ENCODE measurements at places on chromosomes 1 and 21. TPM values are rescaled to one million over a fixed set of nuclear protein-coding genes. Genes with fewer than 3 reads are reported as not detected.

LRRC39 gene
- total RNA-seq = 0.57 TPM

RGS1 gene
- total RNA-seq = 5.1 TPM

GRCh38 chr1:227429447-227430359 is 111.4 kb upstream of the CDC42BPA start:
- no peak for DNase-seq

GRCh38 chr1:212218911-212219310 is 66.3 kb upstream of the PPP2R5A start:
- peak; percentile 70 for DNase-seq

DNA sequence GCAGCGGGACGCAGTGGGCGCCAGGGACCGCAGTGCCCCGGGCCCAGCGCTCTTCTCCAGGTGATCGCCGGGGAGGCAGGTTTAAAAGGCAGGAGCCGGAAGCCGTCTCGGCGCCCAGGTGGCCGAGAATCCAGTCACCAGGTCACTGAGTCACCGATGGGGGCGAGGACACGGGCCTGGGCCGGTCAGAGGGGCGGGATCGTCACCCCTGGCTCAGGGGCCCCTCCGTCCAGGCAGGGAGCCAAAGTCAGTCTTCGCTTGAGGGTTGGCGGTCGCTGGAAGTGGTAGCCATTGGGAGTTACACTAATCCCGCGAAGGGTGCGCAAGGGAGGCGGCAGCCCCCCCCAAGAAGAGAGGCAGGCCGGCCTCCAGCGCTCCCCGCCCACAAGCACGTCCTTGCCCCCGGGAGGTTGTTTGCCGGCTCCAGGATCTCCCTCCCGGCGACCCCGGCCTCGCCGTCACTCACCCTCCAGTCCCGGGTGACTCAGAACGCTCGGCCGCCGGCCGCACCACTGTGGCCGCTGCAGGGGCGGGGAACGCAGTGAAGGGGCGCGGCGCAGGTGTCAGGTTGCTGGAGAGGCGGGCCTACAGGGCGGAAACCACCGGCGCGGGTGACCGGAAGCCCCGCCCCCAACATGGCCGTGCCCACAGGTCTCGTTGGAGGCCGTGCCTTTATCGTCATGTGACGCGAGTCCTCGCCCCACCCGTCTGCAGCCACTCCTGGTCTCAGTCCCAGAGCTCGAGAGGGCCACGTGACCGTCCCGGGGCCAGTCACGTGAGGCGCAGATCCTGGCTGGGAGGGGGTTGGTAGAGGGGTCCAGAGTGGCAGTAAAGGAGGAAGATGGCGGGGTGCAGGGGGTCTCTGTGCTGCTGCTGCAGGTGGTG is at the start of the genes CLCN6 and MTHFR:
Gene CLCN6 (plus strand): TSS at position 770 of the 885 bp plus-strand sequence. CDS start 72 bp downstream, at position 842.
Gene MTHFR (minus strand): TSS at position 543 of the 885 bp plus-strand sequence. CDS start 2,848 bp downstream, outside the sequence.
- peak; percentile 100 for DNase-seq

- no peak for DNase-seq
Measured at GRCh38 chr1:234134878-234135277, 230.4 kb downstream of the SLC35F3 start.

- no peak for DNase-seq
Measured at GRCh38 chr1:186494832-186495271, 33.9 kb upstream of the PDC start.

- DNase-seq = no peak
Measured at GRCh38 chr1:58441699-58442098, 104.8 kb downstream of the OMA1 start.

DNA sequence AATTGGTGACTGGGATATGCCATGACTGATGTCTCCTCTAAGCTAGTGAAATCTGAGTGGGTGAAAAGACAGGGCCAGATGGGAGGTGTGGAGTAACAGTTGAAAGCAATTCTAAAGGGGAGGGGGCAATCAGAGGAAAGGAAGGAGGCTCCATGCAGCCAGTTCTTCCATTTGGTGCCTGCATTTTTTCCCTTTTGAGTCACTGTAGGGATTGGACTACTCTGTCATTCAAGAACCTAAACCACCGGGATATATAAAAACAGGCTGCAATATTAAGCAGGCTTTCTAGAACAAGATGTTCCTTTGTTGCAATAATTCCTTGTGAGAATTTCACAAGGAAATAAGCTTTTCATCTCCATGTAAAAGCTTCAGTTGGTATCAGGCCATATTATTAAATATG is 18.3 kb downstream of the CLIC6 start:
- DNase-seq = no peak

DNA sequence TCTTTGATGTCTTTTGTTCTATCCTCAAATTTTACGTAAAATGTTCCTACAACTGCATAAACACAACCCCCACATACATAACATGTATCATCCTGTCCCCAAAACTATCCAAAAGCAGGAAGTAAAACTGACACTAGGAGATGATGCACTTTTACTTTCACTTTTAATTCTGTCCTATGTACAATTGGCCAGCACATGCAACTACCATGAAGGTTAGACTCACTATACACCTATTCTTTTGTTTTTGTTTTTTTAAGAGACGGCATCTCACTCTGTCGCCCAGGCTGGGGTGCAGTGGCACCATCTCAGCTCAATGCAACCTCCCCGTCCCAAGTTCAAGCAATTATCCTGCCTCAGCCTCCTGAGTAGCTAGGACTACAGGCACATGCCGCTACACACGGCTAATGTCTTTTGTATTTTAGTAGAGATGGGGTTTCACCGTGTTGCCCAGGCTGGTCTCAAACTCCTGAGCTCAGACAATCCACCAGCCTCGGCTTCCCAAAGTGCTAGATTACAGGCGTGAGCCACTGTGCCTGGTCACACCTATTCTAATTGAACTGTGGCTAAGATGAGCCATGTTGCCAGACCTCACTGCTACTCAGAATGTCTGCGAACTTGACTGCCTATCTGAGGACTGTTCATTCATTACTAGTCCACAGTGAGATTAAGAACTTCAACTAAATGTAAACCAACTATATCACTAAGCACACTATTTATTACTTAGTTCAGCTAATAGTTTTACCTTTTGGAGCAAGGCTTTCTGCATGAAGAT is 48.0 kb downstream of the TOR3A start:
- DNase-seq = peak; percentile 78

DNA sequence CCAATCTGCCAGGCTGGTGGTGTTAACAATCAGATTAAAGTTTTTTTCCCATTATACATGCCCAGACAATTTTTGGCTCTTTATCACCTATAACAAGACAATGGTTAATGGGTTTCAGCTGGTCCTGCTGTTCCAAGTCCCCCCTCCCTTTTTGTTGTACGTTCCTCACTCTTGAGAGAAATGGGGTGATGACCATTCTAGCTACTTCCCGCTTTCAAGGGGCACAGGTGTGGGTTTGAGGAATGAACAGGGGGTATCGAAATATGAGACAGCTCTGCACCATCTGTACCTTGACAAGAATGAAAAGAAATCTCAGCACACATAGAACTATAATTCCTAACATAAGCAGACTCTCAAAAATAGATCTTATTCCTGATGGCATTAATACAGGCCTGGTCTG is 326.8 kb downstream of the PTPRU start:
- DNase-seq = no peak

GRCh38 chr1:116472431-116472961 is 98.3 kb downstream of the CD58 start:
- no peak for DNase-seq

- DNase-seq = no peak
Measured at GRCh38 chr1:29962336-29962735, 726.0 kb downstream of the PTPRU start.

DNA sequence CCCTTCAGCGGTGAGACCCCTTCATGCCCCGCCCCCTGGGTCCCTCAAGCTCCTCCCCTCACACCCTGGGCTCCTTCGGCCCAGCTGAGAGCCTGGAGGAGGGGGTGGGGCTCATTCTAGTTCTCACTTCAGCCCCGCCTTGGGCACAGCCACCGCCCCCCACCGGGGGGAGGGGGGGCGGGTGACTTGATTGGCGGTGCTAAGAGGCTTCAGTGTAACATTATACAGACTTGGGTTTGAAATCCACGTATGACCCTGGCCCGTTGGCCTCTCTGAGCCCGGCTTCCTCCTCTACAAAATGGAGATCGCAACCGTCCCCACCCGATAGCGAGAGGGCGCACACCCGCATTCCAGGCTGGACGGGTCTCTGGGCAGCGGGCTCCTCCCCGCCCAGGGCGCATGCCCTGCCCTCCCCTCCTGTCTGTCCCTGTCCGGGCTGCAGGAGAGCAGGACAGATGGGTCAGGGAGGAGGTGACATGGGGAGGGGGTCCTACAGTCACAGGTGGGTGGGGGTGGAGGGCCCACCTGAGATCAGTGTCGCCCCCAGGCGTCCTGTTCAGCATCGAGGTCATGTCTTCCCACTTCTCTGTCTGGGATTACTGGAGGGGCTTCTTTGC is 5.1 kb downstream of the CLCNKB start:
- DNase-seq = peak; percentile 75
